ENCODE measurements at places on chromosomes 5 and 9. TPM values are rescaled to one million over a fixed set of nuclear protein-coding genes. Genes with fewer than 3 reads are reported as not detected.
A peak's percentile ranks its signal among the peaks of the same experiment; 100 is the strongest.

GRCh38 chr5:16551628-16552027 is 65.2 kb downstream of the RETREG1 start:
- peak overlapping the region; percentile 84 for H3K27ac ChIP-seq
- H3K27me3 ChIP-seq: no peaks in the 10 kb centered on the region
- H3K4me3 ChIP-seq: no peak overlapping the region

GRCh38 chr5:89954916-89955315 is 454.6 kb downstream of the CETN3 start:
- DNase-seq: no peak
- no peaks in the 10 kb centered on the region for H3K27me3 ChIP-seq
- H3K36me3 ChIP-seq: no peaks in the 10 kb centered on the region
- H3K4me3 ChIP-seq: no peak overlapping the region

- no peak overlapping the region for H3K27ac ChIP-seq
- no peaks in the 10 kb centered on the region for H3K27me3 ChIP-seq
- no peaks in the 10 kb centered on the region for H3K4me1 ChIP-seq
- no peak overlapping the region for H3K4me3 ChIP-seq
Measured at GRCh38 chr9:118635416-118635815, 733.8 kb downstream of the BRINP1 start.

- no peaks in the 10 kb centered on the region for H3K27me3 ChIP-seq
- DNase-seq: no peak
- H3K4me3 ChIP-seq: no peak overlapping the region
- no peaks in the 10 kb centered on the region for H3K36me3 ChIP-seq
Measured at GRCh38 chr9:138115506-138115905, 237.9 kb downstream of the CACNA1B start.

- H3K4me3 ChIP-seq: no peak overlapping the region
- no peak overlapping the region for H3K27ac ChIP-seq
- no peaks in the 10 kb centered on the region for H3K27me3 ChIP-seq
- H3K4me1 ChIP-seq: peaks cover 6% of the 10 kb centered on the region
- no peak for DNase-seq
- H3K36me3 ChIP-seq: no peaks in the 10 kb centered on the region
Measured at GRCh38 chr9:33177639-33178038, 10.5 kb upstream of the B4GALT1 start.

GRCh38 chr5:133538718-133539117 is 73.6 kb downstream of the FSTL4 start:
- no peaks in the 10 kb centered on the region for H3K4me1 ChIP-seq
- no peak overlapping the region for H3K4me3 ChIP-seq
- no peak overlapping the region for H3K27ac ChIP-seq
- DNase-seq: no peak

- no peak overlapping the region for H3K4me3 ChIP-seq
- H3K4me1 ChIP-seq: no peaks in the 10 kb centered on the region
- no peaks in the 10 kb centered on the region for H3K36me3 ChIP-seq
- no peaks in the 10 kb centered on the region for H3K27me3 ChIP-seq
Measured at GRCh38 chr5:87184605-87185004, 83.1 kb upstream of the RASA1 start.

DNA sequence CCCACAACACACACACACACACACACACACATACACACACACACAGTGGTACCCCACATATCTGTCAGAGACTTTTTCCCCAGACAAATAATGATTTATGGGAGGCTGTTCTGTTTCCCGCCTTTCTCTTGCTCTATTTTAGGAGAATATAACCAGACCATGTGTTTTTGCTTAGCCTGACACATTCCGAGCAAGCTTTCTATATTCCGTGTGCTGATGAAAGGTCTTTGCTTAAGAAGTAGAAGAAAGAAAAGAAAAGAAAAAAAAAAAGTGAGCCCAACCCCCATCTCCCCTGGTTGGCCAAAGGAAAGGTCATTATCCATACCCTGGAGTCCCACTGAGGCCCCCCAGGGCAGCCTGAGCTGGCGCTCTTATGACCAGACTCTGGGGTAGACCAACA is 338.6 kb downstream of the SLIT3 start:
- no peaks in the 10 kb centered on the region for H3K27me3 ChIP-seq
- H3K4me1 ChIP-seq: no peaks in the 10 kb centered on the region
- no peaks in the 10 kb centered on the region for H3K36me3 ChIP-seq
- no peak overlapping the region for H3K27ac ChIP-seq

- no peaks in the 10 kb centered on the region for H3K27me3 ChIP-seq
- no peak for DNase-seq
- peaks cover 22% of the 10 kb centered on the region for H3K4me1 ChIP-seq
- H3K4me3 ChIP-seq: no peak overlapping the region
Measured at GRCh38 chr5:131619102-131619501, 15.9 kb downstream of the RAPGEF6 start.

DNA sequence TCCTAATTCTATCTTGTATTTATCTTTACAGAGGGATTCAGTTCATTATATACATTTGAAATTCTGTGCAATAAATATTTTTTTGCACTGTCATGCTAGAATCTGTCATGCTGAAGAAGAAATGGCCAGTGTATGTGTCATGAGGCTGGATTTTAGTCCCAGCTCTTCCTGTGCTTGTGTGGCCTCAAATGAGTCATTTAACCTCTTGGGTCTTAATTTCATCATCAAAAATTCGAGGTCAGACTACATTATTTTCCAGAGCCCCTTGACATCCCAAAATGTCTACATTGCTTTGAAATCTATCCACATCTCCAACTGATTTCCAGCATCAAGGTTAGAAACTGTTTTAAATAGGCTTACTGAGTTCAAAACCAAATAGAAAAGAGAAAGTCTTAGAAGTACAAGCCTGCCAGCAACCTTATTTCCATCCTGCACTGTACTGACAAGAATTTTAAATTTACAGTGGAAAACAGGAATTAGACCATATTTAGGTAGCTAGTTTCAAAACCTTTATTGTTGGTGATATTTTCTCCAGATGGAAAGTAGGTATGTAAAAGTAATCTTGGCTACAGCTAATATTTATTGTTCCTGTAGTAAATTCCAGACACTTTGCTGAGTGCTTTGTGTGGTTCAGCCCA is 96.7 kb upstream of the MAMDC2 start:
- no peak overlapping the region for H3K27ac ChIP-seq
- no peak overlapping the region for H3K4me3 ChIP-seq
- no peaks in the 10 kb centered on the region for H3K4me1 ChIP-seq

C5orf52 gene
- not detected for total RNA-seq

HTR1A gene
- not detected for total RNA-seq

PSAT1 gene
- total RNA-seq: 0.52 TPM

SPATA31A1 gene
- not detected for total RNA-seq
